ENCODE measurements at places on chromosomes 13 and 19.

DNA sequence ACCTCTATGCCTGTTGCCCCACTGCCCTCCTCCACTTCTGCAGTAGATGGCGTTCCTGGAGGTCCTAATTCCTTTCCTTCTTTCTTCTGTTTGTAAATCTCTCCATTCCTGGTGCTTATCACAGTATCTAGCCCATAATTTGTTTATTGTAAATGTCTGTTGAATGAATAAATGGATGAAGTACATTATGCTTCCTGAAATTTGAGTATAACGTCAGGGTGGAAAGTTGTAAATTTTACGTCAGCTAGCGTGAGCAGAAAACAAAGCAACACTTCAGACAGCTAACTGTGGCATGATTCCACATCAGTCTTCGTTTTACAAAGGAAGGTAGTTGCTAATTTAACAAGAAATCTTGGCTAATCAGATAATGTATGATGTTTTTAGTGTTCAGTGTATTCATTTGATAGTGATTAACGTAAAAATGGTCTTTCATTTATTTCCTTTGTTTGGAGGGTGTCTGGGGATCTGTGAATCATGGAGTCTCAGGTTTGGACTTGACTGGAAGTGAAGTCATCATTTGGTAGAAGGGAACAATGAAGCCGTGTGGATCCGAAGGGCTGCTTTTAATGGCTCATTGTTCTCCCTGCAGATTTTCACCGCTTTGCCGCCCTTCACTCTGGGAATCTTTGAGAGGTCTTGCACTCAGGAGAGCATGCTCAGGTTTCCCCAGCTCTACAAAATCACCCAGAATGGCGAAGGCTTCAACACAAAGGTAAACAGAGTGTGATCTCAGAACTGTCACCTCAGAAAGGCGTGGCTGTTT is 215.1 kb downstream of the SHISA2 start:
- no peak for DNase-seq

- DNase-seq: no peak
Measured at GRCh38 chr13:98761126-98761985, 8.9 kb upstream of the SLC15A1 start.

DNA sequence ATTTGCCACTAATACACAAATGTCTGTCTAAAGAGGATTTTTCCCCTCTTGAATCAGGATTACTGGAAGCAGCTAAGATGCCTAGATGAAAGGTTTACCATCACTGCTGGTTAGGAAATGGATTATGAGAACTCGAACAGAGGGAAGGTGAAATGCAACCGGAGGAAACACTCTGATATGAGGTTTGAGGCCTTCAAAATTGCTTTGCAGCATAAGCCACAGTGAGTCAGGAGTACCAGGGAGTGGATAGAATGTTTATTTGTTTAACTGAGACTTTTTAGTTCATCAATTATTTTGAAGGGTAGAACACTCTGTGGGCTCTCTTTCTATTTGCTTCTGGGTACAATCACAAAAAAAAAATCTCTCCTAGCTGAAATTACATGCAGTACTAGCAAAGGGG is 18.1 kb downstream of the CDADC1 start:
- no peak for DNase-seq

DNA sequence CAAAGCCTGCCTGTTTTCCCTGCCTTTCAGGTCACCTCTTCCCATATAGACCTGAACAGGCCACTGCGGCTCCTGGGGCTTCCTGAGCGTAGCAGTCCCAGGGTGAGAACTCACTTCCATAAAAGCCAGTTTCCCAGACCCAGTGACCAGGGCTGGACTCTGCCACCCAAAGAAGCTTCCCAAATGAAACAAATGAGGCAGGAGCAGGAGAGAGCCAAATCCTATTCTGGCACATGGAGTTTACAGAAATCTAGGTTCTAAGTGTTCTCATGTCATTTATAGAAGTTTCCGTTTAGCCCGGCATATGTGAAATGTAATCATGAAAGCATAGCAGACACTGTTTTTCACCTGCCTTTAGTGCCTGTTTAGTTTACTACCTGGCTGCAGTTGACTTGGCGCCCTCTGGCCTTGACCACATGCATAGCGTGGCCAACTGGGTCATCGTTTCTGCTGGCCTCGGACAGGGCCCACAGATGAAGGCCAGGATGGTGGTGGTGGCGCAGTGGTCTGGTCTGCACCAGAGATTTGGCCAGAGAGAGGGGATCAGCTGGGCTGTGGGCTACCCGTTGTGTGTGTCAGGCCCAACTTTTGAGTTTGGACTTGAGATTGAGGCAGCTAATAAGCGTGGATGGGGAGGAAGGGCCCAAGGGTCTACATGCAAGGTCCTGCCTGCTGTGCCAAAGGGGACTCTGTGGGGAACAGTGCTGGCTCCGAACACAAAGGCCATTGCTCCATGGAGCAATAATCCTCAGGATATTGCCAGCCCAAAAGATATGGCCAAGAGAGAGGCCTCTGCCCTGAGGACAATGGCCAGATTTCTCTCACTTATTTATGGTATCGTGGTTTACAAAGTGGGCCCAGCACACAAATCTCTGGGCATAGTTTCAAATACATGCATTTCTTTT is 43.3 kb downstream of the NFIX start:
- DNase-seq: no peak

DNA sequence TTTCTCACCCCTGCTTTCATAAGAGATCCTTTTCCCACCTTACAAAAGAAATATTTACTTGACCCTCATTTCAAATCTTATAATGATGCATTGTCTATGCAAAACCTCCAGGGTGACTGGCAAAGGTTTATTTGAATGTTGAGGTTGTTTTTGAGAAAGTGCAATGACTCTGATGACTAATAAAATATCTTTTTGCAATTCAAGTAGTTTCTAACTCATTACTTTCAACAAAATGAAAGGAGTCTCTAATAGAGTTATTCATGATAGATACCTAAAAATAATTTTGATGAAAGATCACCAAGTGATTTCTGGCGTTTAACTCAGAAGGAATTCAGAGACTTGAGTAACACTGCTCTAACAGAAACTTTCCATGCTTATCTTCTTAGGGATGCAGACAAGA is 144.2 kb downstream of the FOXO1 start:
- no peak for DNase-seq

All from A549 (cell line).